Skeletal muscle cell (primary cell): ENCODE measurements at places on chromosomes 16 and 17.

DNA sequence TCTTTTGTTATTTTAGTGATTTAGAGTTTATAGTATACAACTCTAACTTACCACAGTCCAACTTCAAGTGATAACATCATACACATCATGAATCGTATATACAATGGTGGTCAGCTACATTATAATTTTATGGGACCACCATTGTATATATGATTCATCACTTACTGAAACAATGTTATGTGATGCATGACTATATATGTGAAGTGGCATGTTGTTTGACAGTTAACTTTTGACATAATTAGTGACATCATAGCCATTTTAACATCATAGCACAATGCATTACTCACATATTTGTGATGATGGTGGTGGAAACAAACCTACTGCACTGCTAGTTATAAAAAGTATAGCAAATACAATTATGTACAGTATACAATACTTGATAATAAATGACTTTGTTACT lies 21.9 kb downstream of the DYNLL2 start:
- DNase-seq: no peak

GRCh38 chr16:89847940-89848297 lies 19.6 kb downstream of the SPIRE2 start:
- DNase-seq: no peak

GRCh38 chr17:64009571-64010402 lies 10.6 kb downstream of the ICAM2 start:
- DNase-seq: no peak

- DNase-seq: no peak
Observed at GRCh38 chr16:56783344-56783743, 53.4 kb downstream of the NUP93 start.

- DNase-seq: no peak
Observed at GRCh38 chr17:50204431-50204830, 3.0 kb upstream of the COL1A1 start.

- DNase-seq: no peak
Observed at GRCh38 chr16:5032748-5033167, 977 bp downstream of the NAGPA start.

DNA sequence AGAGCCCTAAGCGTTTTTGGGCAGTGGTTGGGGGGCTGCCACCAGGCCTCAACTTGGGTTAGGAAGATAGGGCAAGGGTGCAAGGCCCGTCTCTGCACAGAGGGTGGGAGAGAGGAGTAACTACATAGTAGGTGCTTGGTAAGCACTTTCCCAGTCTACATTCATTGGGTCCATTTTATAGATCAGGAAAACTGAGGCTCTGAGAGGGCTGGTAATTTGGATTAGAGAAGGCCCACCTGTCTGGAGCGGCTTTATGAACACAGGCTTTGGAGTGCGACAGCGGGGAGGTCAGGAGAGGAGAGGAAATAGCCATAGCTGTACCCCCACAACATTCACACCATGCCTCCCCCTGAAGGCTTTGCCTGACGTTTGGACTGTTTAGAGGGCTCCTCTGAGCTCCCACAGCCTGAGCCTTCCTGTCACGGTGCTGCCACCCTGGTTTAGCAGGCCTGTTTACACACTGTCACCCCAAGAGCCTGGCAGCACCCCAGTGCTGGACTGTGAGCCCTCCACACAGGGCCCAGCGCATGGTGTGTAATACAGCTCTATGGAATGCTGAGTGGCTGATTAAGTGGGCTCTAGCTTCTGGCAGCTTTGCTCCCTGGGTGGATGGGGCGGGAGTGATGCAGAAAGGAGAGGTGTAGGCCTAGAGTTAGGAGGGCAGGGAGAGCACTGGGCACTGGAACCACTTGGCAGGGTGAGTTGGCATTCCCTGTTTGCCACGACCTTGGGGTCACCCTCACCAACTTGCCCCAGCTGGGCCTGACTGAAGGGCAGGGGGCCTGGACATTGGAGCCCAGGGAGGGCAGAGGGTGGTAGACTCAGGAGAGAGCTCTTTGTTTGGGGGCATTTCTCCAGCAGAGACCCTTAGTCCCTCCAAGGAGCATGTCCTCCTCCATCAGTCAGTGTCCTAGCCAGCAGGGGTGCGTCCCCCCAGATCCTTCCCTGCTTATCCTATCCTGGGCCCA lies 73.7 kb downstream of the RAI1 start:
- DNase-seq: no peak

- peak; percentile 70 for DNase-seq
Observed at GRCh38 chr17:67366193-67367157, at the start of gene PSMD12. Gene PSMD12, minus strand, starts transcription at chr17:67366577. Its CDS starts 58 bp downstream, at chr17:67366519.

DNA sequence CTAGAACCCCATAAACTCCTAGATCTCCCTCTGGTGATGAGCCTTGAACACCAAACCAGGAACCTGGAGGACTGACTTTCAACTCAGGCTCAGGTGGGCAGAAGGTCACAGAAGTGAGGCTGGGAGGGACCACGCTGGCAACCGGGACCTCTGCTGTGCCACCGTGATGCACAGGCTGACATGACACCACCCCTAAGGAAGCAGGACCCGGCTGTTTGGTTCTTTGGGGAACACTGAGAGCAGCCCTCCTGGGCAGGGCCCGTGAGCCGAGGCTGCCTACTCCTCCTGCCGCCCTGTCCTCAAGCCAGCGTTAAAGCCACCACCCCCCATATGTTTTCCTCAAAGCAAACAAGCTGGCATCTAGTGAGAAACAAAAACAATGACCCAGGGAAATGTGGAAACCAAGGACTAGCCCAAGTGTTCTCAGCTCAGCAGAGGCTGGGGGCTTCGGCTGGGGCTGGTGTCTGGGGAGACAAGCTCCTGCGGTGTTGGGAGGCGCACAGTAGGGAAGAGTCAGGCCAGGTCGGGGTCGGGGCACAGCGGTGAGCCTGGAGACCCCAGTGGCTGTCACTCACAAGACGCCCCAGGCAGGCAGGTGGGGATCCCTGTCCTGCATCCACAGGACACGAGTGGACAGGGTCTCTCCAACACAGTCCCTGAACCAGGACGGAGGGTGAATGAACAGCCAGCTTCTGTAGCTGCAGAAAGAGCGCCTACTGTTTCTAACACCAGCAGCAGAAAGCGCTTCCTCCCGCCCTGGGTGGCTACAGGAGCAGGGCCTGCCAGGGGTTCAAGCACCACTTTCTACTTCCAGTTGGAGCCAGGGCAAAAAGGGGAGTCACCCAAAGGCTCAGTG lies 1.7 kb downstream of the SMIM5 start:
- DNase-seq: no peak

DNA sequence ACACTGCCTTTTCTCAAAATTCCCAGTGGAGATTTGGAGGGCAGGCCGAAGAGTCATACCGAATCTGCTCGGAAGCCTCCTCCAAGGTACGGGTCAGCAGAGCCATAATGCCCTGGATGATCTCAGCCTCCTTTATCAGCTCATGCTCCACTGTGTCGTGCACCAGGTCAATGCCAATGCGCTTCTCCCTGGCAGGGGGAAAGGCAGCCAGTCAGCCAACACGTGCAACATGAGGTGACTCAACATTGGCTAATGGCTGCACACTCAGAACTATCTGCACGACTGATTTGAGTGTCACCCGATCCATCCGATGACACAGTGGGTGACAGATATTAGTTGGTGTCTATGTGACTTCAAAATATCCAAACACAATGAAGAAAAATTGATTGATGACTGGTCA lies 15.8 kb downstream of the TEKT1 start:
- DNase-seq: no peak

GRCh38 chr16:78566397-78567073 lies 467.1 kb downstream of the WWOX start:
- DNase-seq: no peak

DNA sequence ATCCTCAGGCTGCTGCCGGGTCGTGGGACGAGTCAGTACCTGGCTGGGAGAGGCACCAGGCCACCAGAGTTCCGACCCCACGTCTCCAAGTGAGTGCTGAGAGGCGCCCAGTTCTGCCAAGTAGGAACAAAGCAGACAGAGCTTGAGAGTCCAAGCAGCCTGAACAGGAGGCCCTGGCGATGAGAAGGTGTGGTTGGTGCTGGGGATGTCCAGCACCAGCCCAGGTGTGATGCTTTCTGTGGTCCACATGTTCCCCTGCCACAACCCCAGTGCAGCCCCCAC lies 10.8 kb downstream of the TAX1BP3 start:
- DNase-seq: no peak

GRCh38 chr17:10233161-10233560 lies 34.8 kb upstream of the GAS7 start:
- no peak for DNase-seq

GRCh38 chr16:50316102-50316847 lies 49.9 kb downstream of the ADCY7 start:
- no peak for DNase-seq

GRCh38 chr17:41478237-41478636 lies 2.7 kb downstream of the KRT35 start:
- no peak for DNase-seq

GRCh38 chr17:42221886-42222745 lies 27.8 kb upstream of the GHDC start:
- no peak for DNase-seq
